ENCODE measurements at places on chromosomes 4 and X.

DNA sequence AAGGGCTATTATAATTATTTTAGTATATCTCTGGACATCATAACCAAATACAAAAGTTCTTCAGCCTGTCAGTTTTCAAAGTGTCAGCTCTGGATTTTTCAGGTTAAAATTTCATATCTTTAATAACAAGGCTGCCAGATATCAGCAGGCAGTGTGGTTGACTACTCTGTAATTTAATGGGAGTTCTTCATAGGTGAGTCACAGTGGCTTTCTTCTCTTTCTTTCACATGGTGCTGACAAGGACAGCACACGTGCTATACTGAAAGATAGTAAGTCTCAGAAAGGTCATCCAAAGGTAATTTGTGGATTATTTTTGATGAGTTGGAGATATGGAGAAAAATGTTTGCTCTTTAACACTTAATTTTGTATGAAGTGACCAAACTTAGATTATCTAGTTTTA is 43.2 kb downstream of the GALNT7 start:
- DNase-seq: no peak

- peak; percentile 15 for DNase-seq
Measured at GRCh38 chr4:47002580-47002979, 9.2 kb upstream of the GABRA4 start.

- DNase-seq: no peak
Measured at GRCh38 chr4:39729557-39729956, 31.6 kb downstream of the UBE2K start.

- DNase-seq: no peak
Measured at GRCh38 chr4:87236861-87237260, 16.4 kb upstream of the KLHL8 start.

- DNase-seq: no peak
Measured at GRCh38 chr4:1137063-1137776, 23.9 kb upstream of the RNF212 start.

GRCh38 chrX:47612418-47612817 is 7.2 kb downstream of the SYN1 start:
- DNase-seq: no peak

DNA sequence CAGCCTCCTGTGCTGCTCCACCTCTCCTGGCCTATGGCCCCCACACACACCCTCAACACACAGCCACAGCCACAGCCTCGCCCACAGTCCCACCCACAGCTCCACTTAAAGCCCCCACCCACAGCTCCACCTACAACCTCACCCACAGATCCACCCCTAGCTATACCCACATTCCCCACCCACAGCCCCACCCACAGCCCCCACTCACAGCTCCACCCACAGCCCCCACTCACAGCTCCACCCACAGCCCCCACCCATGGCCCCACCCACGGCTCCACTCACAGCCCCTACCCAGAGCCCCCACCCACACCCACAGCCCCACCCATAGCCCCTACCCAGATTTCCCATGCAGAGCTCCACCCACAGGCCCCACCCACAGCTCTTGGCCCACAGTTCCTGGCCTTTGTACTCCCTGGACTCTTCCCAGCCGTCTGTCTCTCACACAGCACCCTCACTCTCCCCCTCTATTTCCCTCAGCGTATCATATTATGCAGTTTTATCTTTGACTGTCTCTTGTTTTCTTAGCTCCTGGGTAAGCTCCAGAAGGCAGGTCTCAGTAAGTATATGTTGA is 322.5 kb downstream of the EVC2 start:
- DNase-seq: no peak

DNA sequence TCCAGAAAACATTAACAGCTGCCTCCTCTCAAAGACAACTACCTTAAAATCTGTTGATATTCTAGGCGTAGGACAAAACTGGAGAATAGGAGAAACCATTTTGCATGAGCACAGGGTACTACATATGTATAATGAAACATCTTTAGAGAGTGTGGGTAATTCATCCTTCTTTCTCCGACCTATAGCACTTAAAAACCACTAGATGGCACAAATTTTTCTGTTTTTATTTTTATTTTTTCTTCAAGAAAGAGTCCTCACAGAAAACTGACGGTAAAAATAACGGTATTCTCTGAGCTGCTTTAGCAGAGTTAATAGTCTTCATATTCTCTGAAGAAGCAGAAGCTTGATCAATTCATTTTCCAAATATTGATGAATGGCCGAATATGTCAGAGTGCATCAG is 14.6 kb downstream of the SMIM31 start:
- DNase-seq: no peak

- no peak for DNase-seq
Measured at GRCh38 chr4:42471896-42472295, 74.6 kb downstream of the SHISA3 start.
